ENCODE measurements at places on chromosomes 12 and 14. TPM values are rescaled to one million over a fixed set of nuclear protein-coding genes. Genes with fewer than 3 reads are reported as not detected.
A peak's percentile ranks its signal among the peaks of the same experiment; 100 is the strongest.

Gene SERPINA9
- total RNA-seq = not detected

Gene LIN7A
- total RNA-seq = not detected

DNA sequence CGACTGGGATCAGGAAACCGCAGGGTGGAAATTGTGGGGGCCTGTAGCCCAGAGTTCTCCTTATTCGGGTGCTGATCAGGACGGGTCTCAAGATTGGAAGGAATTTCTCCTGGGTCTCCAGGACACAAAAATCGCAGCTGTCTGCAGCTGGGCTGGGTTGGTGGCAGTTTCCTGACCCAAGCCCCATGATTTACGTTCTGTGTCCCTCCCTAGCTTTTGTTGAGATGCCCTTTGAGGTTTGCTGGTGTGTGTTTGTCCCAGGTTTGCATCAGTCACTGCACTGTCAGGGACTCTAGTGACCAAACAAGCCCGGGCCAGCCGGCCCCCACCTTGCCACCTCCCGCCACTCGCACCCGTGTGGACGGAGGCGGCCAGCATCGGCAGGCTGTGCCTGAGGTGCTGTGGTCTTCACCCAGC, 89.5 kb downstream of the FBXL14 start:
- peak; percentile 8 for DNase-seq

DNA sequence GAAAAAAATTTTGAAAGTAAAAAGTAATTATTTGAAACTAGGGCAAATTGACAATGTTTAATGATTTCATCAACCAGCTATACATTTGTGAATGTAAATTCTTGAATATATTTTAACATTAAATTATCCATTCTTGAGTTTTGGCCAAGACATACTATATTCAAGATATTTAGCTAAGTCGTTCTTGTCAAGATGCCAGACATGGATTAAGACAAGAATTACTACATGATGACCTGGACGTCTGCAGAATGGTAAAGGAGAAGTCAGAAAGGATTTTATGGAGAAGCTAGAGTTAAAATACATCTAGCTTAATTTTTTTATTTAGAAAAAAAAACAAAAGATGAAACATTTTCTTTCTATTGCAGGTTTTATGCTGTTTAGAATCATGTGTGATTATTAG, 255.8 kb downstream of the TMTC2 start:
- DNase-seq = no peak

GRCh38 chr12:12583510-12584178, 21.0 kb upstream of the DUSP16 start:
- DNase-seq = no peak

GRCh38 chr14:104440297-104440956, 139.1 kb upstream of the C14orf180 start:
- DNase-seq = no peak

DNA sequence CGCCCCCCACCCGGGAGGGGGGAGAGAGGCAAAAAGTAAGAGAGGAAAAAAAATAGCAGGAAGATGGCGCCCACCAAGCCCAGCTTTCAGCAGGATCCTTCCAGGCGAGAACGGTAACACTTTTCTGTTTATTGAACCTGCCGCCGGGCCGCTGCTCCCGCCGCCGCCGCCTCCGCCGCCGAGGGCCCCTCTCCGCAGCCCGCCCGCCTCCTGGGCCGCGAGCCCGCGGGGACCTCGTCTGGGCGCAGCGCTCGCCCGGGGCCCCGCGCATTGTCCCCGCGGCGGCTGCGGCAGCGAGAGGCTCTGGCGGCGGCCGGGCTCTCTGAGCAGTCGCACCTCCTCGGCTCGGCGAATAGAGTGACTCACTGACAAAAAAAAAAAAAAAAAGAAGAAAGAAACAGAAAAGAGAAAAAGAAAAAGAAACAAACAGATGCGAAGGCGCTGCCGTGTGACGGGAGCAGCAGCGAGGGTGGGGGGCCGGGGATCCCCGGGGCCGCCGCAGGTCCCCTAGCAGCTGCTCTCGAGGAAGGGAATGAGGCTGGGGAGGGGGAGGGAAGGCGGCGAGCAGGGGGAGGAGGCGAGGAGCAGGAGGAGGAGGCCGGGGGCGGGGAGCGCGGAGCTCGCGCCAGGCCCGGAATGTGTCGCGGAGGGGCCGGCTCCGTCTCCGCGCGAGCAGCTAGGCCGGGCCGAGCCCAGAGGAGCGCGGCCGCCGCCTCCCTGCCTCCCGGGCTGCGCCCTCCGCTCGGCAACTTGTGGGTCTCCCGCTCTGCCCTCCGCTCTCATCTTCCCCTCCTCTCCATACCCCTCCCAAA, 781 bp downstream of the NPAS3 start:
- DNase-seq = peak; percentile 50
